ENCODE measurements at places on chromosomes 7 and 10.

DNA sequence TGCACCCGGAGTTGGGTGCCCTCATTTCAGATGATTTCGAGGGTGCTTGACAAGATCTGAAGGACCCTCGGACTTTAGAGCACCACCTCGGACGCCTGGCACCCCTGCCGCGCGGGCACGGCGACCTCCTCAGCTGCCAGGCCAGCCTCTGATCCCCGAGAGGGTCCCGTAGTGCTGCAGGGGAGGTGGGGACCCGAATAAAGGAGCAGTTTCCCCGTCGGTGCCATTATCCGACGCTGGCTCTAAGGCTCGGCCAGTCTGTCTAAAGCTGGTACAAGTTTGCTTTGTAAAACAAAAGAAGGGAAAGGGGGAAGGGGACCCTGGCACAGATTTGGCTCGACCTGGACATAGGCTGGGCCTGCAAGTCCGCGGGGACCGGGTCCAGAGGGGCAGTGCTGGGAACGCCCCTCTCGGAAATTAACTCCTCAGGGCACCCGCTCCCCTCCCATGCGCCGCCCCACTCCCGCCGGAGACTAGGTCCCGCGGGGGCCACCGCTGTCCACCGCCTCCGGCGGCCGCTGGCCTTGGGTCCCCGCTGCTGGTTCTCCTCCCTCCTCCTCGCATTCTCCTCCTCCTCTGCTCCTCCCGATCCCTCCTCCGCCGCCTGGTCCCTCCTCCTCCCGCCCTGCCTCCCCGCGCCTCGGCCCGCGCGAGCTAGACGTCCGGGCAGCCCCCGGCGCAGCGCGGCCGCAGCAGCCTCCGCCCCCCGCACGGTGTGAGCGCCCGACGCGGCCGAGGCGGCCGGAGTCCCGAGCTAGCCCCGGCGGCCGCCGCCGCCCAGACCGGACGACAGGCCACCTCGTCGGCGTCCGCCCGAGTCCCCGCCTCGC is at the start of gene EGFR:
Gene EGFR, plus strand, starts transcription at position 657 of the 830 bp plus-strand sequence. CDS start 261 bp downstream, outside the sequence.
- H3K36me3 ChIP-seq, result no peaks in the 10 kb centered on the region
- no peak within 1 kb of the TSS for H3K4me3 ChIP-seq
- H3K4me1 ChIP-seq, result no peaks in the 10 kb centered on the region
- no peak for DNase-seq
- peaks cover 51% of the 10 kb centered on the region for H3K27me3 ChIP-seq

DNA sequence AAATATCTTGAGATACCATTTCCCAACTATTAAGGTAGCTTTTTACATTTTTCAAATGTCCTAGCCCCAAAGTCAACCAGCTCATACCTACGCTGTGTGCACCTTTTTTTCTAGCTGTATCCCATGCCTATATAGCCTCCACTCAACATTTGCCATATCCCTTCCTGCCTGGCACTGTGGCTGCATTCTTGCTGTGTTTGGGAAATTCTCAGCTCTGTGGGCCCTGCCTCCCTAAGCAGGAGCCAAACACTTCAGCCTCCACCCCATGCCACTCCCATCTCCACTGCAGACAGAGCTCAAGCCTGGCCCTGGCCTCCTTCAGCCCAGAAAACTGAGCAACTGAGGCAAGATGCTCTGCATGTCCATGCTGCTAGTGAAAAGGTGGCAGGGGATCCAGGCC is 141.3 kb downstream of the RAB11FIP2 start:
- H3K36me3 ChIP-seq, result no peaks in the 10 kb centered on the region
- DNase-seq, result no peak
- H3K27me3 ChIP-seq, result peaks cover 14% of the 10 kb centered on the region
- no peak overlapping the region for H3K4me3 ChIP-seq
- H3K27ac ChIP-seq, result no peak overlapping the region
- no peaks in the 10 kb centered on the region for H3K4me1 ChIP-seq

DNA sequence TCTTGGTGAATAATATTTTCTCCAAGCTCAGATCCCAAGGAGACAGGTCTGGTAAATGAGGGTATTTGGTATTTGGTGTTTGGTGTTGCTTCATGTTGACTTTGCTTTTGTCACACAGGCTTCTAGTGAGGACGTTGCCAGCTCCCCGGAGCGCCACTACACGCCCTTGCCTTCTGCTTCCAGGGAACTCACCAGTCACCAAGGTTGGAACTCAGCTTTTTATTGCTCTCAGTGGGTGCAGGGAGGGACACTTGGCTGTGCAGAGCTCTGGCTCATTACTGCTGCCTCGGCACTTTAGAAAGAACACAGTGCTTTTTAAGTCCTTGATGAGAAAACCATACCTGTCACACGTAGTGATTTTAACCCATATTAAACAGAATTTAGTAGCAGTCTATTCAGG is 892.9 kb downstream of the LRMDA start:
- H3K4me1 ChIP-seq, result no peaks in the 10 kb centered on the region
- H3K36me3 ChIP-seq, result no peaks in the 10 kb centered on the region
- H3K27me3 ChIP-seq, result peaks cover 4% of the 10 kb centered on the region
- no peak overlapping the region for H3K4me3 ChIP-seq
- H3K27ac ChIP-seq, result no peak overlapping the region

DNA sequence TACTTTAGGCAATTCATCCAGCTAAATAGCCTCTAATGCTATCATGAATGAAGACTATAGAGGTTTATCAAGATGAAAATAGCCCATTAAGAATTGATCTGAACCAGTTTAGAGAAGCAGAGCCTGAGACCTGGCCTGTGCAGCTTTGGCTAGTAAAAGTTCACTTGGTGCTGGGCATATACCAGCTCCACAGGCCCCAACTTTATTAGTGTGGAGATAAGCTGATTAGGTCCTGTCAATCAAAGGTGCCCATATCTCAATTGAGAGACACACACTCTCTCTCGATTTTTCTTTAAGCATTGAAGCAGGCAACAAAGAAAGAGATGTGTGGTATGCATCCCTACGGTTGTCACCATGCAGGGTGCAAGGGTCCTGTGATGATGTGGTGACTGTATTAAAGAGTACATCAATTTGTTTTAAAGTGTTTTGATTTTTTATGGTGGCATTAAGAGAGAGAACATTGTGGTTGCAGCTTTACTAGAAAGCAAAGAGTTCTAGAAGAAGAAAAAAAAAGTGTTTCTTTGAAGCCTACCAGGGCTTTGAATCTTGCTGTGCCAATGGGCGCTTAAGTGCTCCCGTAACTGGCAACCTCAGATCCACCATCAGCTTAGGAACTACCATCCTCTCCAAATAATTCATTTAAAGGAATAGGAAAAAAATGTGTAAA is 111.6 kb downstream of the VTI1A start:
- peaks cover 25% of the 10 kb centered on the region for H3K4me1 ChIP-seq
- H3K36me3 ChIP-seq, result no peaks in the 10 kb centered on the region
- no peak for DNase-seq
- H3K27ac ChIP-seq, result peak overlapping the region; percentile 19
- H3K4me3 ChIP-seq, result no peak overlapping the region

GRCh38 chr7:49089717-49090116 is 165.4 kb downstream of the CDC14C start:
- peaks cover 2% of the 10 kb centered on the region for H3K4me1 ChIP-seq
- no peaks in the 10 kb centered on the region for H3K36me3 ChIP-seq
- H3K4me3 ChIP-seq, result no peak overlapping the region
- no peak overlapping the region for H3K27ac ChIP-seq
- H3K27me3 ChIP-seq, result no peaks in the 10 kb centered on the region

DNA sequence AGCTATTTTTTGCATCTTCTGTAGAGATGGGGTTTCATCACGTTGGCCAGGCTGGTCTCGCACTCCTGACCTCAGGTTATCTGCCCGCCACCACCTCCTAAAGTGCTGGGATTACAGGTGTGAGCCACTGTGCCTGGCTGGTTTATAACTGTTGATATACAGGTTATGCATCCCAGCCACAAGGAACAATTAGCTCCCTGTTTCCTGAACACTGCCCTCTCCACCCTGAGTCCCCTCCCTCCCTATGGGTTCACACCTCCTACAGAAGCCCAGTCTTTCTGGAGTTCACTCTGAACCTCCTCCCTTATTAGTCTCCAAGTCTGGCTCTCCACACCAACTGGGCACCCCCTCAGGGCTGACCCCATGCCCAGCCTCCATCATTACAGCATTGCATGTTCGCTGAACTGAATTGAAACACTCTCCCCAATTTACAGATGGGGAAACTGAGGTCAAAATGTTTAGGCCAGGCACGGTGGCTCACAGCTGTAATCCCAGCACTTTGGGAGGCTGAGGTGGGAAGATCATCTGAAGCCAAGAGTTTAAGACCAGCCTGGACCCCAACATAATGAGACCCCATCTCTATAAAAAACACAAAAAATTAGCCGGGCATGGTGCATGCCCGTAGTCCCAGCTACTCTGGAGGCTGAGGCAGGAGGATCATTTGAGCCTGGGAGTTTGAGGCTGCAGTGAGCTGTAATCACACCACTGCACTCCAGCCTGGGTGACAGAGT is 1.7 kb upstream of the CLIP2 start:
- H3K27me3 ChIP-seq, result peaks cover 5% of the 10 kb centered on the region
- DNase-seq, result no peak
- no peaks in the 10 kb centered on the region for H3K36me3 ChIP-seq
- peaks cover 12% of the 10 kb centered on the region for H3K4me1 ChIP-seq

DNA sequence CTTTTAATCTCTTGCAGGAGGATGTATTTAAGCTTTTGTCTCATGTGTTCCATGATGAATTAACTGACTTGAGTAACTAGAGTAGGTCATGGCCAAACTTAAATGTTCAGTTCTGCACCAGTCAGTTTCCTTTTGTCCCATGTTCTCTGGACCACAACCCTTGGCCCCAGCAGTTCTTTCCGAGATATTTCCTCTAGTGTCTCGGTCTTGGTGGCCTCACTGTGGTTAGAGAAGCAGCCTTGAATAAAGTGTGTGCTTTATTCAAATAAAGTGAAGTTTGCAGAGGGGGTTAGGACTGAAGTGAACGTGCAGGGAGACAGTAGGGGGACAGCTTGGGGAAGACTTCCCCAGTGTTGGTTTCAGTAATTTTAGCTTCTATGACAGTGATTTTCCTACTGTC is 9.3 kb downstream of the ZNF212 start:
- peak overlapping the region; percentile 41 for H3K27ac ChIP-seq
- H3K36me3 ChIP-seq, result peaks cover 8% of the 10 kb centered on the region
- no peak for DNase-seq
- no peak overlapping the region for H3K4me3 ChIP-seq
- peaks cover 12% of the 10 kb centered on the region for H3K4me1 ChIP-seq

GRCh38 chr7:40288827-40289226 is 154.0 kb downstream of the SUGCT start:
- H3K4me1 ChIP-seq, result no peaks in the 10 kb centered on the region
- no peak for DNase-seq
- peaks cover 5% of the 10 kb centered on the region for H3K36me3 ChIP-seq
- no peaks in the 10 kb centered on the region for H3K27me3 ChIP-seq
- no peak overlapping the region for H3K27ac ChIP-seq

DNA sequence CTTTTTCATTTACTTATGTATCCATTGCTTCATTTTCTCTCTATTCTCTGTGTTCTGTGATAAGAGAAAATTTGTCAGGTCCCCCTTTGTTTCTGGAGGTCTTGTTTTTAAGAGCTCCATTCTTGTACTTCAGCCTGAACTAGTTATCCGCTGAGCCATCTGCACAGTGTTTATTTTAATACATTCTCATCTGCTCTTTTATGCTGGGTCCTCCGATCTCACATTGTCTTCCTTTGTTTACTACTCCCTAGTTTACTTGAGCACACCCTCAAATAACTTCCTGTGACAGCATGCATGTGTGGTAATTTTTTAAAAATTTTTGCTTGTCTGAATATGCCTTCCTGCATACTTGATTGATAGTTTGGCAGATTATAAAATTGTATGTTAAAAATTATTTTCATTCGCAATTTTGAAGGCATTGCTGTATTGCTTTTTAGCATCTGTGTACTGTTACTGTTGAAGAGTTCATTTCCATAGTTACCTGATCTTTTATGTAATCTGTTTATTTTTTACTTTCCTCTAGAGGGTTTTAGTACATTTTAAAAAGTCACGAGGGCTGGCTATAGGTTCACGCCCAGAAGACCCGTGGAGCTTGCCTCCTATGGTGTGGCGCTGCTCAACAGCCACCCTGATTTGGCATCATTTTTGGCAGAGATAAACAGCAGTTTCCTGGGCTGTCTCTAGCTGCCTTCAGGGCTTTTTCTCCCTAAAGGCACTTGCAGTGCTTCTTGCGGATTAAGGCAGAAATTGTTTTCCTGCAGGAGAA is 31.9 kb downstream of the RSBN1L start:
- no peaks in the 10 kb centered on the region for H3K36me3 ChIP-seq
- peaks cover 71% of the 10 kb centered on the region for H3K4me1 ChIP-seq
- peak; percentile 6 for DNase-seq
- H3K27ac ChIP-seq, result peak overlapping the region; percentile 84
- H3K27me3 ChIP-seq, result no peaks in the 10 kb centered on the region

DNA sequence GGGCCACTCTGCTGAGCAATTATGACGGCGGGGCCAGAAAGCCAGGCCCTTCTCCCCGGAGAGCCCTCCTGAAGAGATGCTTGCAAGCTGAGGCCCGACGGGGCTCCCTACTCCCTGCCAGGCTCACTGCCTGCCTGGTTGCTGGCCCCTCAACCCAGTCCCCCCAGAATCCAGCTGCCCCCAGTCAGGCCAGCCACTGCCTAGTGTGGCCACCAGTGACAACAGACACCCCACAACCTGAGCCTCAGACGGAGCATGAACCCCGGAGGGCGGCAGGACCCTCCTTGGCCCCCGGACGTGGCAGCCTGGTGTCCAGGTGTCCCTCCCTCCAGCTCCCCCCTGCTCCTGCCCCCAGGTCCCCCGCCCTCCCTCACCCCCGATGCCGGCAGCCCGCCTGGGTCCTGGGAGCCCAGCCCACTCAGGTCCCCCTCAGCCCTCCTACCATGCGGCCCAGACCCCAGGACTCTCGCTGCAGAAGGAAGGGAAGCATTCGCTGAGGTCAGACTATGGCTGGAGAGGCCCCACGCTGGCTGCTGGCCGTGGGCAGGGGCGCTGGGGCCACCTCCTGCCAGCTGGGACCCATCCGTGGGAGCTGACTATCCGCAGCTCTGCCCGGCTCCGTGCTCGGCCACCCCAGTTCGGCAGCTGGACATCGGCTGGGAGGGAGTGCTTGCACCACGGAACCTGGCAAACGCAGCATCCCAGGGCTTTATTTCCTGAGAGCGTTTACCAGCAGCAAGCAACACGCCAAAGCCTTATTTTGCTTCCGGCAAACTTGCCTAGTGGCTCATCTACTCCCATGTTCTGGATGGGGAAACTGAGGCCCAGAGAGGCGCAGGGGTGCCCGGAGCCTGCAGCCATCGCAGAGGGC is 89.8 kb downstream of the UNCX start:
- DNase-seq, result no peak
- no peak overlapping the region for H3K27ac ChIP-seq
- no peak overlapping the region for H3K4me3 ChIP-seq
- H3K27me3 ChIP-seq, result peaks cover 3% of the 10 kb centered on the region

DNA sequence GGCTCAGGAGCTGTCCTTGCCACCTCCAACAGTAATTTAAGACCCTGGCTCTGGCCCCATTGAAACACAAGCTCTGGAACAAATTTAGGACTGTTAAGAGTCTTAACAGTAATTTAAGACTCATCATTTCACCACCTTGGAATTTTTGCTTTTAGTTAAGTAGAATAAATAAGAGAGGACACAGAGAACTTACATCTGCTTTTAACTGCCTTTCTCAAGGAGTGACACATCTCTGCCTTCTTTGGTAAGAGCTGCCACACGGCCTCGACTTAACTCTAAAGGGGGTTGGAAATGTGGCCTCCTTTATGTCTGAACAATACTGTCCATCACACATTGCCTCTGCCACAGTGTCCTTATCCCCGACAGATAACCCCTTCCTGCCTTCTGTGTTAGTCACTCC is 77.9 kb downstream of the HERPUD2 start:
- peaks cover 5% of the 10 kb centered on the region for H3K36me3 ChIP-seq
- H3K4me3 ChIP-seq, result no peak overlapping the region
- peaks cover 3% of the 10 kb centered on the region for H3K4me1 ChIP-seq
- no peak for DNase-seq
